Activated CD4-positive, alpha-beta T cell treated with anti-CD3 and anti-CD28 coated beads, Interleukin-2, amount 50 U/mL, for 24 hours (primary cell): ENCODE measurements at places on chromosomes 4 and X.
A peak's percentile ranks its signal among the peaks of the same experiment; 100 is the strongest.

DNA sequence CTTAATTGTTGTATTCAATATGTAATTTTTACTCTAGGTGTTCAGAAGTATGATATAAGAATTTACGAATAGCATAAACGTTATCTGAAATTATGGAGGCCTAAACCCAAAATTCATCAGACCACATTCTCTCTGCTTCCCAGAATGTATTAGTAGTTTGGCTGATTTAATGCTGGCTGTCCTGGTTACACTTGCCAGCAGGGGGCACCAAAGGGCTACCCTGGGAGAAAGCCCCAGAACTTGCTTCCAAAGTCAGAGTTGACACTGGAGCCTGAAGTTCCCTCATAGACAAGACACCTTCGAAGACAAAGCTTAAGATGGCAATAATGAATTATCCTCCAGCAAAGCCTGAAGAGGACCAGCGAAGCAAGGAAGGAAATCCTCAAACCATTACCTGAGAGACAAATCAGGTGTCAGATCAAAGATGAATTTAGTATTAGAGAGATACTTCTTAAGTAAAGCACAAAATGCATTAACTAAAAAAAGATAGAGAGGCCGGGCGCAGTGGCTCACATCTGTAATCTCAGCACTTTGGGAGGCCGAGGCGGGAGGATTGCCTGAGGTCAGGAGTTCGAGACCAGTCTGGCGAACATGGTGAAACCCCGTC is 11.3 kb upstream of the ANOS1 start:
- DNase-seq, result peak; percentile 38

DNA sequence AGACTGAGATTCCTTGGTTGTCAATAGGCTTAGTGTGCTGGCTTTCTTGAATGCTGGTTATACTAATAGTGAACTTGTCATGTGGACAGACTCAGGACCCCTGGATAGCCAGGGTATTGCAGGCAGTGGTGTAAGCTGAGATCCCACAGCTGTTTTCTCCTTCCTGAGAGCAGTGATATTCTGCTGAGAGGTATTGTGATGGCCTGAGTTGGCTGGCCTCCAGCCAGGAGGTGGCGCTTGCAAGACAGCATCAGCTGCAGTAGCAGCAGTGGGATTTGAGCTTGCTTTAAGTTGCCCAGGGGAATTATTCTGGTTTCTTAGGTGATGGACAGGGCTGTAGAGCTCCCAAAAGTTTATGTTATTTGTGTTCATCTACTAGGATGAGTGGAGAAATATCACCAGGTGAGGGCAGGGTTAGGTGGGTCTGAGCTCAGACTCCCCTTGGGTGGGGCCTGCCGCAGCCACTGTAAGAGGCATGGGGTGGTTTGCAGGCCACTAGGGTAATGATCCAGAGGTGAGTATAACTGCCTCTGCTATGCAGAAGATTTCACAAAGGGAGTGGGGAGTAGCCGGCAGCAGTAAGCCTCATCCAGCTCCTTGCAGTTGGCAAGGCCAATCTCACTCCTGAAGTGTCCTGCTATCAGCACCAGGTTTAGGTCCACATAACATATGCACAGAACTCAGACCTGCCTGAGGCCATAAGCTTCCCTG is 66.2 kb downstream of the IL15 start:
- DNase-seq, result no peak

GRCh38 chrX:40195368-40195767 is 97.6 kb upstream of the BCOR start:
- DNase-seq, result no peak

DNA sequence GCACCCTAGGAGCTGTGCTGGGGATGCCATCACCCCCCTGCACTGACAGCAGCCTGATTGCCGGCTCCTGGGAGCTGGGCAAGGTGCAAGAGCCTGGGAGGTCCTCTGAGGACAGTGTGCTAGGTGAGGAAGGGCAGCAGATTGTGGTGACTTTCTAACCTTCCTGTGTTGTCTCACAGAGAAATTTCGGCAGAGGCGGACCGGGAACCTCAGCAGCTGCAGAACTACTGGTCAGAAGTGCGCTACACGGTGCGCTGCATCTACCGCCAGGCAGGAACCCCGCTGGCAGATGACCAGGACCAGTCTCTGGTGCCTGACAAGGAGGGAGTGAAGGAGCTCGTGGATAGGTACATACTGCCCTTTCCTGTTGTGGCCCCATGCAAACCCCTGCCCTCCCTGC is 89.8 kb downstream of the FAM193A start:
- DNase-seq, result no peak

- DNase-seq, result no peak
Measured at GRCh38 chr4:57119054-57119651, 9.0 kb upstream of the IGFBP7 start.

- no peak for DNase-seq
Measured at GRCh38 chr4:3365326-3365725, 72.5 kb downstream of the RGS12 start.

DNA sequence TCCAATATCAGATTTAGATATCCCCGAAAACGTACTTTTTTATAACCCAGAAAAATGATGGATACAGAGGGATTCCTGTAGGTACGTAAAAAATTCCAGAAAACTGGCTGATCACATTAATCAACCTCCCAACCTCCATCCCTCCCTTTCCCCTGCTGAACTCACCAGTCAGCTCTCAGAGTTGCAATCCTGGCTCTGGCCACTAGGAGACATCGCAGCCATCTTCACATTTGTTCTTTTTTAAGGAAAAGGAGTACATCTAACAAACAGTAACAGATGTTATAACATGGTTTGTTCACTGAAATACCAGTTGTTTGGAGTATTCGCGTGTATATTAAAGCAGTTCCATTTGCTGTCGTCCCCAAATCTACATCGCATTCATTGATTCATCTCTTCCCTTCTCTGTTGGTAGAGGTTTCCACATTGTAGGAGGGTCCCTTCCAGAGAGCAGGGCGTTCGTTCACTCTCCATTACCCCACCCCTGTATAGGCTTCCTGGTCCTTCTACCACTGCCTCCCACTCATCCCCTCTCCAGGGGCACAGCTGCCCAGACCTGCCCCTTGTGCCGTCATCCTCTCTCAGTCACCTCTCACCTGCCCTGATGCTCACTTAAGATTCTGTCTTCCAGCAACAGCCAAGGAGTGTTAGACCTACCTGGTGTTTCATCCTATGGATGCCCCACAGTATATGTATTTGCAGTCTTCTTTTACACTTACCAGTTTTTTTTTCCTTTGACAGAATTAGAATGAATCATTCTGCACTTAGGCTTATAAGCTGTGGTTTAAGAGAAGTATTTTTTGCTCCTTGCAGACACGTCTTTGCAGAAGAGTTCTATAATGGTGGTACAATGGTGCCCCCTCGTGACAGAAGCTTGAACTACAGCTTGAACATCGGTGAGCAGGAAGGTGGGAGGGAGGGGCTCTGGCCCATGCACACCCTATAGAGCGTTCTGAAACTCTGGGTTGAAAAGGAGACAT is 36.8 kb upstream of the RAB40AL start:
- DNase-seq, result peak; percentile 57

- DNase-seq, result no peak
Measured at GRCh38 chrX:88865634-88866033, 118.6 kb downstream of the CPXCR1 start.

DNA sequence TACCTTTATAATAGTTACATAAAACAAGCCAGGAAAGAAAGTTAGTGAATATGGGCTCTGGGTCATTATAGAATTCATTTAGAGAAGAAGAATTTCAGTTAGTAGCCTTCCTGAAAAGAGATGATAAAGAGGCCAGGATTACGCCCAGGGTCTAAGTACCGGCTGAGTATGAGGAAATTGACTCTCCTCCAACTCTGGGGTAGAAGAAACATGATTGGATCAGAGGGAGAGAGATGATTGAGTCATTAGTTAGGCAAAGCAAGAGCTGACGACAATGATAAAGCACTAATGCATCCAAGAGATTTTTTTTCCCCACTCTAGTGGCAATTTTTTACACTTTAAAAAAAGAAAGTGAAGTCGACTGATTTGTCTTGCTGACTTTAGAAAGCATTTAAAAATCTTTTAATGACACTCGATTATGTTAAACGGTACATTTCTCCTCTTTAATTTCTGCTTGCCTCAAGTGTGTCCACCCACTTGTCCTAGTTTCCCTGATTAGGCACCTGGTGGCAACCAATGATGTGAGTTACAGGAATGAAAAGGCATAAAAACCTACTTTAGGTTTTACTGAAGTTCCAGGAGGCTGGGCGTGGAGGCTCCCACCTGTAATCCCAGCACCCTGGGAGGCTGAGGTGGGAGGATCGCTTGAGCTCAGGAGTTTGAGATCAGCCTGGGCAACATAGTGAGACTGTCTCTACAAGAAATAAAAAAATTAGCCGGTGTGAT is 37.3 kb upstream of the IGFBP7 start:
- no peak for DNase-seq
